Epithelial cell of prostate (primary cell): ENCODE measurements at places on chromosomes 1 and 21.

DNA sequence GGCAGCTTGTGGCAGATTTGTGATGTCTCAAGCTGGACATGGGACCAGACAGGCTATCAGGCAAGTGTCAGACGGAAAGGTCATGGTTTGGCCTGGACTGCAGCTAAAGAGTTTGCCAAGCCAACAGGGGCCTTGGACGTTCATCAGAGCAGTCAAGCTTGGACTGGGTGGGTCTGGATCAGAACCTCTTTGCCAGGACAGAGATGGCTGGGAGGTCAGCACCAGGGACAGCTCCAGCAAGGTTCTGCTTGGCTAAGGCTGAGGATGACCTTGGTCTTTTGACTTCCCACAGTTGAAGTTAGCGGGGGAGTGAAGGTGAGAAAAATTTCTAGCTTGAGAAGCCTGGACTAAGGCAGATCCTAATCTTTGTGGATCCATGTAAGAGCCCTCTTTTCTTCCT is 68.1 kb downstream of the GRIK3 start:
- no peak for DNase-seq

DNA sequence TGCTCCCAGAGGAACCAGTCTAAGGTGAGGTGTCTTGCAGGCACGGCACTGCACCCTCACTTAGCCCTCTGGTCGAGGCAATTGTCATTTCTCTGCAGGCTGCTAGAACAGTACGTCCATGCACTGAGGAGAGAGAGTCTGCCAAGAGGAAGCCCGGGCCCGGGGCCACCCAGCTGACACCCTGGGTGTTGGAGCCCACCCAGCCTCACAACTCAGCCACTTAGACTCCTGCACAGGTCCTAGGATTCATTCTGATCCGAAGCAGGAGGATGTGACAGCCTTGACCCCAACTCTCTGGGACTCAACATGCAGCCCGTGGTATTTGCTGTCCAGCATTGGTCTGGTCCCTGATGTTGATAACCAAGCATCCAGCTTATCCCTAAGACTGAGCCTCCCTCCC is 111.9 kb downstream of the ADSS2 start:
- DNase-seq, result no peak

DNA sequence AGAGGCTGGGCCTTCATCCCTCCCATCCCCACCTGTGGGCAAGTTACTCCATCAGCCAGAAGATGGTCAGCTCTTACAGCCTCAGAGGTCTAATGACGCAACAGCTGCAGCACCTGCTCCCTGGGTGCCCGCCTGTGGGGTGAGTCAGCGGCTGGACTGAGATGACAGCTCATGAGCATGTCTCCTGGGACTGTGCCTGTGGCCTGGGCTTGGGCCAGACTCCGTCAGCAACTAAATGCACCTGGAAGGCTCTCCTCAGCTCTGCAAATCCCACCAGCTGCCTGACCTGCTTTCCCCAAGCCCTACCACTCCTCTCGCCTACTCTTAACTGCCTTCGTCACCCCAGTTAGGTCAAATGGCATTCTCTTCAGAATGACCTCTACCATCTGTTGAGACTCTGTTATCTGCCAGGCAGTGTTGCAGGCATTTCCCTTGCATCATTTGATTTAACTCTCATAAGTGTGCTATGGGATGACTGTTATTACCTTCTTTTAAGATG is 47.7 kb downstream of the ETS2 start:
- DNase-seq, result peak; percentile 91

GRCh38 chr1:97832481-97832880 is 88.4 kb downstream of the DPYD start:
- DNase-seq, result no peak

- peak; percentile 0 for DNase-seq
Observed at GRCh38 chr1:75539230-75540116, 71.4 kb downstream of the SLC44A5 start.

GRCh38 chr1:243729956-243730355 is 120.1 kb downstream of the AKT3 start:
- DNase-seq, result no peak

GRCh38 chr1:68433395-68433794 is 16.4 kb downstream of the RPE65 start:
- DNase-seq, result no peak

DNA sequence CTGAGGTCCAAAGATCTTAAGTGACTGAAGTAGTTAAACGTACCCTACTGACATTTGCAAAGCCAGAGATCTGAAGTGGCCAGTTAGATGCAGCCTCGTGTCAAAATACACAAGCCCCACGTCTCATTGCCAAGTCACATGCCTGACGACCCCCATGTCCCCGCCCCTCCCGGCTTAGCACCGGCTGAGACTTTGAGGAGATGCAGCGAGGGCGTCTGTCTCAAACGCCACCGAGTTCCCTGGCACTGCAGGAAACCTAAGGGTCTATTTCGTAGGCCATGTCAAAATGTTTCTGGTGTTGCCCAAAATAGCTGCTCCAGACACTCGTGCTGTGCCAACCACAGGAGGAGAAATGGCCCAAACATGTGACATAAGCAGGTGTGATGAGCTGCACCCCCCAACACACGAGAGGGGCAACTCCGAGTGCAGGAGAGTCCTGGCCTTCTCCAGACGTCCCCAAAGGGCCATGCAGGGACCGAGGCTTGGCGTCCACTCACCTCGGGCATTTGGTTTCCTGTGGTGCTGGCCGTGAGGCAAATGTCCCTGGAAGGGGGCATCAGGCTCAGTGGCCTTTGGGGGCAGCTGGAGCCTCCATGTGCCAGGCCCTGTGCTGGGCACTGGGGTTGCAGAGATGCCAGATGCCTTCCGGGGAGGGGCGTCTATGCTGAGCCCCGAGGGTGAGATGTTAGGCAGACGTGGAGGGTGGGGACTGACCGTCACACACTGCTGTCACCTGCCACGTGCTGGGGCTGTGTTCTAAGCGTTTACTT is 67.0 kb downstream of the MATN1 start:
- DNase-seq, result no peak

- DNase-seq, result no peak
Observed at GRCh38 chr21:42360317-42360716, 6.0 kb downstream of the TFF1 start.

DNA sequence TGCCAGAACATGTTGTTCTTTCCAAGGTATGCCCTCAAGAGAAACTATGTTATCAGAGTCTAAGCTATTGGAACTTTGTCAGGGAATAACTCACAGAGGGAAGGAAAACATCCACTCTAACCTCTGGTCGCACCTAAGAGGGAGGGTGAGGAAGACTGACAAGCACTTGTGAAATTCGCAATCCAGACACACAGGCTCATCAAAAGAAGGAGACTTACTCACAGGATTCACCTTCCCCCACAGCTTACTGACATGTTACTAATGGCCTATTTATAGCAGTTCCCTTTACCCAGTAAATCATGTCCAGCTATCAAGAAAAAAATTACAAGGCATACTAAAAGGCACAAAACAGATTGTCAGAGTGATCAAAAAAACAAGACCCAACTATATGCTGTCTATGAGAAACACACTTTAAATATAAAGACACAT is 36.9 kb downstream of the WDR64 start:
- DNase-seq, result peak; percentile 99

DNA sequence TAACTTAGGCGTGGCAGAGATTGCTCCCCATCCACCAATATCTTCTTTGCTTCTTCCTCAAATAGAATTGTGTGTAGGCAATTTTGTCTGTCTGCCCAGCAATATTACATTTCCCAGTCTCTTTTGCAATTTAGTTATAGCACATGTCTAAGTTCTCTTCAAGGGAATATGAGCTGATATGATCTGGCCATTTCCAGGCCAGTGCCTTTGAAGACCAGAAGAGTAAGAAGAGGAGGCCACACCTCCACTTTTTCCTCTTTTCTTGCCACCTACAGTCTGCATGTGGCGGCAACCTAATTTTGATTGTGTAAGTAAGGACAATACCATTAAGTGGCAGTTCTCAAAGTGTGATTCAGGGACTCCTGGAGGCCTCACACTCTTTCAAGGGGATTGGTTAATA is 6.3 kb upstream of the RSBN1 start:
- DNase-seq, result no peak

DNA sequence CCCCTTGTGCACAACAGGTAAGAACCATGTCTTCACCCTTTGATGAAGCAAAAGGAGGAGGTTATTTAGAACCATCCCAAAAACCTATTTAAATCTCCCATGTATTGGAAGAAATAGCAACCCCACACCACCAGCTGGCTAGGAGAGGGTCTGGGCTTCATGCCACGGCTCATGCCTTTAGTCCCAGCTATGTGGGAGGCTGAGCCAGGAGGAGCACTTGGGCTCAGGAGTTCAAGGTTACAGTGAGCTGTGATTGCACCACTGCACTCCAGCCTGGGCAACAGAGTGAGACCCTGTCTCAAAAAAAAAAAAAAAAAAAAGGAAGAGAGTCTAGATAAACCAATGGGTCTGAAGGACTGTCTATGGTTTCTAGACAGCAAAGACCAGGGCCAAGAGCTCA is 197.9 kb upstream of the COA6 start:
- DNase-seq, result no peak

- no peak for DNase-seq
Observed at GRCh38 chr1:110471131-110471530, 20.2 kb downstream of the PROK1 start.

- no peak for DNase-seq
Observed at GRCh38 chr1:60769082-60769481, 313.3 kb upstream of the NFIA start.

DNA sequence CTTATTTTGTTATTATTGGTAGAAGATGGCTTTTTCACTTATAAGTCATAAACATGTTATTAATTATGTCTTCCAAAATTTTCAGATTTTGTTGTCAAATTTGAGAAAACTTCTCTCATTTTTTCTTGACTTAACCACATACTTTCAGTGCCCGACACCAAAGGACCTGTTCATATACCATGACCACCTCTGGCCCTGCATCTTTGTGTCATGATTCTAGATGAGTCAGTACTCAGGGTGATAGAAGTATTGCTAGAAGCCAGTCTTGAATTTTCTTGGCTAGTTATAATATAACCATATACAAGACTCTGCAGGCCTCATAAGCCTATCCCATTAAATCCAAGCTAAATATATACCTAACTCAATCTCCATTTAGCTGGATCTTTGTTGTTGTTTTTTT is 35.4 kb upstream of the DPH5 start:
- DNase-seq, result no peak

- DNase-seq, result no peak
Observed at GRCh38 chr1:18954270-18955071, 2.0 kb downstream of the IFFO2 start.

- no peak for DNase-seq
Observed at GRCh38 chr1:61449410-61449809, 275.5 kb downstream of the TM2D1 start.

- DNase-seq, result peak; percentile 77
Observed at GRCh38 chr1:149936992-149937705, 470 bp upstream of the MTMR11 start.
